ENCODE measurements at places on chromosomes 3 and 15. TPM values are rescaled to one million over a fixed set of nuclear protein-coding genes. Genes with fewer than 3 reads are reported as not detected.

- H3K4me1 ChIP-seq, result peaks cover 34% of the 10 kb centered on the region
- H3K27ac ChIP-seq, result peak overlapping the region; percentile 61
- peaks cover 21% of the 10 kb centered on the region for H3K36me3 ChIP-seq
- no peak for DNase-seq
- no peak overlapping the region for H3K4me3 ChIP-seq
Observed at GRCh38 chr15:64850778-64851502, 9.2 kb downstream of the PLEKHO2 start.

GRCh38 chr15:75836959-75837334 is 6.3 kb upstream of the UBE2Q2 start:
- H3K36me3 ChIP-seq, result no peaks in the 10 kb centered on the region
- no peak overlapping the region for H3K27ac ChIP-seq
- no peak overlapping the region for H3K4me3 ChIP-seq
- no peaks in the 10 kb centered on the region for H3K27me3 ChIP-seq
- no peaks in the 10 kb centered on the region for H3K4me1 ChIP-seq
- DNase-seq, result no peak

Gene PRTG
- 10.7 TPM for total RNA-seq

GRCh38 chr15:63931556-63931955 is 97.8 kb upstream of the HERC1 start:
- DNase-seq, result no peak
- H3K4me3 ChIP-seq, result no peak overlapping the region
- no peaks in the 10 kb centered on the region for H3K4me1 ChIP-seq
- H3K36me3 ChIP-seq, result no peaks in the 10 kb centered on the region
- H3K27ac ChIP-seq, result no peak overlapping the region

GRCh38 chr15:72474466-72474911 is 359 bp downstream of the ARIH1 start:
- peak overlapping the region; percentile 100 for H3K27ac ChIP-seq
- peak overlapping the region; percentile 86 for H3K4me3 ChIP-seq
- peaks cover 9% of the 10 kb centered on the region for H3K36me3 ChIP-seq
- DNase-seq, result no peak
- H3K4me1 ChIP-seq, result peaks cover 16% of the 10 kb centered on the region

- H3K4me3 ChIP-seq, result no peak overlapping the region
- H3K4me1 ChIP-seq, result no peaks in the 10 kb centered on the region
- DNase-seq, result no peak
- H3K27ac ChIP-seq, result no peak overlapping the region
- no peaks in the 10 kb centered on the region for H3K27me3 ChIP-seq
Observed at GRCh38 chr3:178385280-178385952, 150.8 kb upstream of the KCNMB2 start.

DNA sequence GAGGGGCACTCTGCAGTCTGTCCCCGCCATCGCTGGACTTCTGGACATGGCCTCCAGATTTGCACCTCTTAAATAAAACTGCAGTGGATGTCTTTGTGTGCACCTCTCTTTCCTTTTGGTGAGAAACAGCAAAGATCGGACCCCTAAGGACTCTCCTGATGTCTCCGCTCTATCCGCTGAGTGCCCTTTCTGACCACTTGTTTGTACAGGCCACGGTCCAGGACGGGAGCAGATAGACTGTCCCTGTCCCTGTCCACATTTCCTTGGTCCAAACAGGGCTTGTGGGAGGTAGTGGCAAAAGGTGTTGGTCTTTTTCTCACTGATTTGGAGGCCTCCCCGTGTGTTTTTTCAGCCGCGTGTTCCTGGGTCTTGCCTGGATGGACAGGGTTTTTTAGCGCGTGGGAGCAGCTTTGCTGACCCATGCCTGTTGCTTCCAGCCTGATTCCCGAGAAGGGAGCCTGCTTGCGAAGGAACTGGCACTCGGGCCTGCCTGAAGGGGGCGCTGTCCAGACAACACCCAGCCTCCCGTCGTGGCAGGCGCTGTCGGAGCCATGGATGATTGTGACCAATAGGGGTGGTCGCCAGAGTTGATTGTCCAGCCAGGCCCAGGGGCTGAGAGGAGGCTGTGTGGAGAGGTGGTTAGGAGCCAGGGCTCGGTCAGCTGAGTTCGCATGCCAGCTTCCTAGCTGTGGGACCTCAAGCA is 13.2 kb upstream of the STAB1 start:
- no peak for DNase-seq
- H3K4me1 ChIP-seq, result peaks cover 43% of the 10 kb centered on the region
- H3K36me3 ChIP-seq, result peaks cover 94% of the 10 kb centered on the region
- no peak overlapping the region for H3K4me3 ChIP-seq

DNA sequence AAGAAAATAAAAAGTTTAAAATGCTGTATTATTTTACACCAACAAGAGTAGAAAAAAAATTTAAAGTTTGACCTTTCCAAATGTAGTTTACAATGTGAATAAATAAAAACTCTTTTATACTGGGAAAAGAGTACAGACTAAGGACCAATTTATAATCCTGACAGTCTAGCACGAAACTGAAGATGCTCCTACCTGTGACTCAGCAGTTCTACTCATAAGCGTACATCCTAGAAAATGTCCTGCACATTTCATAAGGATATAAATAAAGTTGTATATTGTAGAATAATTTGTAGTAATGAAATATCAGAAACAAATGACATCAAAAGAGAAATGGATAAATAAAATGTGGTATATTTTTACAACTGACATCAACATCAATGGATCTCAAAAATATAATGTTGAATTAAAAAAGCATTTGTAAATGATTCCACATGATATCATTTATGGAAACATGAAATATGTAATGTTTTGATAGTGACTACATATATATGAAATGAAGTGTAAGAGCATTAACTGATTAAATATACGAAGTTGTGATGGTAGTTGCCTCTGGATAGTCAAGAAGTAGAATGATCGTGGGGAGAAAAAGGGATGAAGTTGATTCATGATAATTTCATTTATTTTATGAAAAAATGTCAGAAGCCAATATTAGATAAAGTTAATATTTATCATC is 161.3 kb upstream of the CBLB start:
- no peak overlapping the region for H3K4me3 ChIP-seq
- H3K36me3 ChIP-seq, result no peaks in the 10 kb centered on the region
- H3K27ac ChIP-seq, result no peak overlapping the region
- DNase-seq, result no peak
- no peaks in the 10 kb centered on the region for H3K27me3 ChIP-seq
- no peaks in the 10 kb centered on the region for H3K4me1 ChIP-seq

Gene VGLL4
- total RNA-seq, result 174 TPM

DNA sequence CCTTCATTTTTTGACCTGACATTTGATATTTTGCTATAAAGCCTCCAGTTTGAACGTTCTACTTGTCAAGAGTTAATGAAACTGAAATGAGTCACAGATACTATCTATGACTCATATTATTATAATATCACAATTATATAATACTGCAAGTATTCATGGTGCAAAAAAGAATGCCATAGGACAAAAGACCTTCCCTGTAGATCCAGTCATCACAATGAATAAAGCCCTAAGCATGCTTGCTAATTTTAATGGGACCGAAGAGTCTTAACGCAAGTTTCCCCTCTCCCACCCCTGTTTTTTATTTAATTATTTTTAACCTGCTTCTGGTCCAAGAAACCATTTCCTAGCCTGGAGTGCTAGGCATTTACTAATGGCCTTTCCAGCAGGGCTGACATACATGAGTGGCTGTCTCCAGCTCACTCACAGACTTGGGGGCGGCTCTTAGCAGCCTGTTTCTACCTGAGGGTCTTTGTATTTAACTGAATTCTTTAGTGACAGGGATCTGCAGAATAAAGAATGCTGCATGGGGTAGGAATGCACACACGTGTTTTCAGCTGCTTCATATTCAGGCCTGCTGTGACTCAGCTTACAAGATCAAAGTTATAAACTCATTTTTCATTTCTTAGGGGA is 61.2 kb downstream of the THBS1 start:
- DNase-seq, result peak; percentile 37
- peaks cover 3% of the 10 kb centered on the region for H3K4me1 ChIP-seq
- no peaks in the 10 kb centered on the region for H3K27me3 ChIP-seq
- peaks cover 3% of the 10 kb centered on the region for H3K36me3 ChIP-seq
- H3K27ac ChIP-seq, result no peak overlapping the region

DNA sequence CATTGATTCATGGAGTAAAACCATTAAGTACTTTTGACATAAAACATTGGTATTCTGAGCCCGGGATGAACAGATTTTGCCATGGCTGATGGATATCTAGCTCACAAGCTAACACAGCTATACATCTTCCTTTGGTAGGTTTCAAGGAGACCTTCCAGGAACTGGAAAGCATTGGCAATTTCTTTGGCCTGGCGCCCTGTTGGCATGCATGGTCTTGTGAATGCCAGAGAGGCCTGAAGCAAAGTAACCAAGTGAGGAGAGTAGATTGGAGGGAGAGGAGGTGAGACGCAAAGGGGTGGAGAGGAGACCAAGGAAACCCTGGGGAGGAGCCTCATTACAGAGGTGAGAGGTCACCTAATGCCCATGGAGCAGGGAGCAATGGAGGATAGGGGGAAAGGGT is 67.2 kb downstream of the SQOR start:
- no peak for DNase-seq
- no peak overlapping the region for H3K4me3 ChIP-seq
- no peak overlapping the region for H3K27ac ChIP-seq
- no peaks in the 10 kb centered on the region for H3K36me3 ChIP-seq
- H3K4me1 ChIP-seq, result peaks cover 11% of the 10 kb centered on the region
- H3K27me3 ChIP-seq, result peaks cover 13% of the 10 kb centered on the region
